ENCODE measurements at places on chromosomes 7 and 10.

- DNase-seq, result no peak
These were observed 40.6 kb upstream of the SRGN start for GRCh38 chr10:69047111-69047832.

DNA sequence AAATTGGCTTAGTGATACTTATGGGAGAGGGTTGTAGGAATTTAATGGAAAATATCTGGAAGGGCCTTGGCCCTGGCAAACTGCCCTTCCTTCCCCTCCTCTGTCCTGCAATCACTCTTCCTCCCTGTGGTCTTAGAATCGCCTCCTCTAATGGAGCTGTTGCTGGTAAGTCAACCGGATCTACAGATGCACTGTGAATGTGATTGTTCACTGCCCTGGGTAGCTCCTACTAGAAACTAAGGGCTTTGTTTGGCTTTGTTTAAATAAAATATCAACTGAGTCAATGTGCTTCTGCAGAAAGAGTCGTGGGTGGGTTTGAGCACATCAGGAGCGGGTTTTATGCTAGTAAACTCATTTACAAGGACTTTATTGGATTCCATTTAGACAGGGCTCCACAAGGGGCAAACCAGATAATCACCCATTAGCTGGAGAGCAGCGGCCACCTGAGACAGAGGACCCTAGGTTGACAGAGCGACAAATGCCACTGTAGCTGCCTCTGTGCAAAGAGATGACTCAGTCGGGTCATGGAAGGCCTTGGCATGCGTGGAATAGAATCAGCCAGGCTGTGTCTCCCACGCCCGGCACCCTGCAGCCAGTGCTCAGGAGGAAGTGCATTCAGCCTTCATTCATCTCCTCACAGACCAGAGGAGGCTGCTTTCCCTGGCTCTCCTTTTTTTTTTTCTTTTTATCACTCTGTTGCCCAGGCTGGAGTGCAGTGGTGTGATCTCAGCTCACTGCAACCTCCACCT, 97.9 kb downstream of the GAD2 start:
- no peak for DNase-seq

- no peak for DNase-seq
These were observed 47.3 kb upstream of the CPXM2 start for GRCh38 chr10:123938890-123939289.

DNA sequence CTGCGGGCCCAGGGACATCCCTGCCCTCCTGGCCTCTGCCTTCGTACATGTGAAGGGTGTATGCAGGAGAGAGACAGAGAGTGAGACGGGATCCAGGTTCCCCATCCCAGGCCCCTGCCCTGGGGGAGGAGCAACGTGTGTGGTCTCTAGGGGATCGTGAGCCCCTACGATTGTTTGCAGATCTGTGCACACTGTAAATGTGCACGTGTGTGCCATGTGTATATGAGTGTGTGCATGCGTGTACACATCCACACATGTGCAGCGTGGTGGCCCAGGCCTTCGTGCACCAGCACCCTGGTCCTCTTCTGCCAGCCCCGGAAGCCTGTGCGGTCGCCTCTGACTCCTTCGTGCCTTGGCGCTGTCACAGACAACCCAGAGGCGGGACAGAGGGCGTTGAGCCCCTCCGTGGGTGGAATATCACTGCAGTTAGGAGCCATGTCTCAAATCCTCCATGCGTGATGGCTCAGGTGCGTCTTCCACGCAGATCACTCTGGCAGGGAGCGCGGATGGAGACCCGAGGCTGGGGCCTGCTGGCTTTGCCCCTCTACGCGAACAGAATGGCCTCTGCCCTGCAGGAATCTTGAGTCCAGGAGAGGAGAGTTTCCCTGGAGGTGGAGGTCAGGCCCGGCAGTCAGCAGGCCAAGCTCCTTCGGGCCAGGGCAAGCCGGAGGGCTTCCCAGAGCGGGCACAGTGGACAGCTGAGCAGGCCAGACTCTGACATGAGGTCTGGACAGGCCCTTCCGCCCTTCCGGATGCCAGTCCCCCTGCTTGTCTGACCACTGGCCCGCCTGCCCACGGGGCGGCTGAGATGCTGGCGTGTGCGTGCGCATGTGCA, 97.5 kb downstream of the UNCX start:
- DNase-seq, result no peak

GRCh38 chr10:129402459-129402858, 64.6 kb upstream of the MGMT start:
- no peak for DNase-seq

DNA sequence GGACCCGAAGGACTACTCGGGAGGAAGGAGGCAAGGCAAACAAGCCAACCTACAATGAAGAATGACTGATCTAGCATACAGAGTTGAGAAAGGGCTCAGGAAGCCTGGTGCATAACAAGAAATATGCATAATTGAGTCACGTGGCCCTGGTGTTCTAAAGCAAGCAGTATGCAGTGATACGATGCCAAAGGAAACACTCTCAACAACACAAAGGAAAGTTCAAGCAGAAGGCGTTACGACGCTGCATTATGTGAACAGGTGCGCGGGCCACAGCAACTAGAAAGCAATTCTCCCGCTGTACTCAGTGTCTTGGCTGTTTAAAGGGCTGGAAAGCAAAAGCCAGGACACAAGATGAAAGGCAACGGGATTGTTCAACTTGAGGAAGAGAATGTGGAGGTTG, 100.8 kb downstream of the PRTFDC1 start:
- peak; percentile 26 for DNase-seq

- DNase-seq, result no peak
These were observed 187.8 kb downstream of the PARD3 start for GRCh38 chr10:34627331-34627730.

DNA sequence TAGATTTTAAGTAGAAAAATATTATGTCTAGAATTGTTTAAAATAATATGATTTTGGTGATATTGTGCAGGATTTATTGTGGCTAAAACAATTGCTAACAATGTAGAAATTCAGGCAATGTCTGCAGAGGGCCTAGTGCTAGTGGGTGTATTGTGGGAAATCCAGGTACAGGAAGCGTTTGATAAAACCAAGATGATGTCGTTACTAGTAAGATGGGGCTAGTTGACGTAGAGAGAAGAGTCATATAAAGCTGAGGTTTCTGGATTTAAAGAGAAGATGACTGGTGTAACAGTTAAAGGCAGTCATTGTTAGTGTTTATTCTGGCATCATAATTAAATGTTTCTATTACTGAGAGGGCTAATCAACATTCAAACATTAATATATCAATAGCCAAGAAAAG, 43.5 kb downstream of the ADK start:
- DNase-seq, result no peak

DNA sequence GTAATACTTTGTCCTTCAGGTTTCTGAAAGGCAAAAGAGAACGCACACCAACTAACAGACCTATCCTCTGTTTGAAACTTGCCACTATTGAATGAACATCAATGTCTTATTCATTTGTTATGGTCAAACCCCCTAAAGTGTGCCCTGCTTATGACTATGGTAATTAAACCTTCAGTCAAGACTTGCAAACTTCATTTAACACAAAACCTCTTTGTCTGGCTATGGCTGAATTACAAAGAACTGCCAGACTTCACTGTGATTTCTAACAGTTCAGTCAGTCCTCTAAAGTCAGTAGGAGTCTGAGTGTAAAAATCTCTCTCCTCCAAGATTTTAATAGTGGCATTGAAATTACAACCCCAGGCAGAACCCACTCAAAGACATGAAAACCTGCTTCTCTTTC, 702.5 kb upstream of the LRRN3 start:
- no peak for DNase-seq

DNA sequence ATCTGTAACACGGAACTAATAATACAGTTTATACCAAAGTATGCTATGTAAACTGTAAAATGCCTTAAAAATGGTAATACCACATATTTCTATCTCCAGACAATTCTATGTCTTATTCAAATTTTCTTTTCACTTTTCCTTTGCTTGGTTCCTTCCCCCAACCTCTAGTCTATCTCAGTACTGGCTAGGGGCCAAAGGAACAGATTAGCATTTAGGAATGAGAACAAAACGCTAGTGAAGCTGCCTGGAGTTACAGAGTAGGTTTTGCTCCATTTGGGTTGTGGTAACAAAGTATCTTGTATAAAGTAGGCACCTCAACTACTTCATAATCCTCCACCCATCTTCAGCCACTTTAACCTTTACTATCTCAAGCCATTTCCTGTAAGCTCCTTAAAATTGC, 94.1 kb downstream of the HBP1 start:
- no peak for DNase-seq

GRCh38 chr10:97243836-97244235, 48.6 kb downstream of the ARHGAP19 start:
- DNase-seq, result no peak

DNA sequence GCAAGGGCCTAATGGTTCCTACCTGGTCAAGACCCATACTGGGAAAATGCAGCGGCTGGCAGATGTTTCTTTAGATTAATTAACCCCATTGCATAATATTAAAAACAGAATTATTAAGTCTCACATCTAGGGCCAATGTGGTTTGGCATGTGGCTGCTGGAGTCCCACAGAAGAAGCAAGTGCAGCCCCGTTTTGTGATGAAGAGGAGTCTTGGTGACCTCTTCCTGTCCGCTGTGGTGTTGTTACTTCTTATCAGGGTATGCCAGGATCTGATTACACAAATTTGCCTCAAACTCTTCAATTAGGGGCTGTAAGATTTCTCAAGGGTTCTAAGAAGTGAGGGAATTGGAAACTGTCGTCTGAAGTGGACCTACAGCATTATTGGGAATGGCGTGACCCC, 240.3 kb downstream of the SEC23IP start:
- DNase-seq, result no peak

DNA sequence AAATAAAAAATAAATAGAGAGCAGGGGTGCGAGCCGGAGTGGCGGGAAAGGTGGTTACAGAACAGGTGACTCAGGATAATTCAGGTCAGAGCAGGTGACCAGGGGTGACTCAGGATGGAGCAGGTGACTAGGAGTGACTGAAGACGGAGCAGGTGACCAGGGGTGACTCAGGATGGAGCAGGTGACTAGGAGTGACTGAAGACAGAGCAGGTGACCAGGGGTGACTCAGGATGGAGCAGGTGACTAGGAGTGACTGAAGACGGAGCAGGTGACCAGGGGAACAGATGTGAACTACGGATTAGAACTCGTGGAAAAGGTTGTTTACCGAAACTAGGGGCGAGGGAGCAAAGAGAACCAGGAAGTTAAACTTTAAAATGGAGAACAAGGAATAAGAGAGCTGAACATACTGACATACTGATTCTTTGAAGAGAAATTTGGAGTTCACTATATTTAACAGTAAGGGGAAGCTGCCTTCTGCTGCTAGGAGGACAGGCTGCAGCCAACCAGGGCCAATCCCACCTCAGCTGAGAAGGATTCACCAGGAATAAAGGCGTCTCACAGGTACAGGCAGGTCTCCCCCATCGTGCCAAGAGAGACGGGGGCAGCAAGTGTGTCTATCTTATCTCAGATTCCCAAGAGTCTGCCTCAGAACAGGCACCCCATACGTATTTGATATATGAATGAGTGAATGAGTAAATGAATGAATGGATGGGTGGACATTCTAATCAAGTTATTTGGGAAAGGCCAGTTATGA, 101.3 kb downstream of the CPXM2 start:
- no peak for DNase-seq
